Activated CD4-positive, alpha-beta T cell treated with anti-CD3 and anti-CD28 coated beads for 24 hours (primary cell): ENCODE measurements at places on chromosomes 3 and 15.

- no peak for DNase-seq
Observed at GRCh38 chr15:92128788-92129187, 264.9 kb upstream of the ST8SIA2 start.

GRCh38 chr3:161414907-161415306 lies 43.6 kb upstream of the SPTSSB start:
- DNase-seq = no peak

- no peak for DNase-seq
Observed at GRCh38 chr3:111769992-111770352, 89.1 kb upstream of the PHLDB2 start.

- no peak for DNase-seq
Observed at GRCh38 chr3:1381647-1382036, 288.8 kb downstream of the CNTN6 start.

DNA sequence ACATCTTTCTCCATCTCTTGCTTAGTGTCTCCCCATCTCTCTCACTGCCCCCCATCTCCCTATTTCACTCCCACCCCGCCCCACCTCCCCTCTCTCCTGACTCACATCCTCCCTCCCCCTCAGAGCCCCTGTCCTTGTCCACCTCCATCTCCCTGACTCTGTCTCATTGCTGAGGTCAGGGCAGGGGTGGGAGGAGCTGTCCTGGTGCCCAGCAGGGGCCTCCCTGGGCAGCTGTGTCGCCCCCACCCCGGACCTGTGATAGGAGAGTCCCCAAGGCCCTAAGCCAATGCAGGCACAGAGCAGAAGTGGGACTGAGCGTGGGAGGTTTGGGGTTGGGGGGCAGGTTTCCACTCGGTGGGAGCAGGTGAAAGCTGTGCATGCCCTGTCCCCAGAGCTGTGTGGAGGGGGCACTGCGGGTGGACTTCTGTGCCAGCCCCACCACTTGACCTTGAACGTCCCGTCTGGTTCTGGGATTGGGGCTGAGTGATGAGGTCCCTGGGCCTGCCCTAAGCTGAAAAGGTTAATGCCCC lies 210.8 kb downstream of the TBC1D2B start:
- no peak for DNase-seq

DNA sequence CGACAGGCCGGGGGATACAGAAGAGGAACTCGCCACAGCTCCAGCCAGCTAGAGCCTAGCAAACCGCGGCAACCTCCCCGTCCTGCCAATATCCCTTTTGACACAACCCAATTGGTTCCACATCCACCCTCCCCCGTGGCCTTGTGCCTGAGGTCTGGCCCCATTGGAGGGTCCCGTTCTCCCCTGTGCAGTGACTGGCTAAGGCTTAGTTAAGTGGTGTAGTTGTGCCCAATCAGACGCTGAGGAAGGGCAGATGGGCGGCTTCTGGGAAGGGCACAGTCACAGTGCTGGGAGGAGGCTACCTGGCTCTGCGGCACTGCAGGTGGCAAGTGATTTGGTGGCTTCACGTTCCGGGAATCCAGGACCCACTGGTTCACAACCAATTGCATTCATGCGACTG lies 78.6 kb downstream of the SNRK start:
- no peak for DNase-seq

GRCh38 chr3:60657972-60658371 lies 593.3 kb downstream of the FHIT start:
- no peak for DNase-seq

DNA sequence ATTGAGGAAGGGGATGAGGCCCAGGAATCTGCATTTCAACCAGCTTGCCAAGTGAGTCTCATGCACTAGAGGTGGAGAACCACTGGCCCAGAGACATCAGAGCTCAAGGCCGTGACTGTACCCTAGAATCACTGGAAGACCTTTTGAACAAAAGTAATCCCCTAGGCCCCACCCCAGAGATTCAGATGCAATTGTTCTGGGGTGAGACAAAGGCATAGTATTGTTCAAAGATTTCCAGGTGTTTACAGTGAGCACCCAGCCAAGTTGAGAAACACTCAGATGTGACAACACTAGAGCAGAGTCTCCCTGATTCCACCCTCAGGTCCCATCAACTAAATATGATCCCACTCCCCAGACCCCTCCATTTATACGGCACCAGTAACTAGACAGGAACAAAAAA lies 290.3 kb upstream of the TLE3 start:
- DNase-seq = no peak

- no peak for DNase-seq
Observed at GRCh38 chr3:113070681-113071113, 79.9 kb downstream of the GTPBP8 start.

GRCh38 chr3:86938416-86939105 lies 52.4 kb downstream of the VGLL3 start:
- DNase-seq = no peak

DNA sequence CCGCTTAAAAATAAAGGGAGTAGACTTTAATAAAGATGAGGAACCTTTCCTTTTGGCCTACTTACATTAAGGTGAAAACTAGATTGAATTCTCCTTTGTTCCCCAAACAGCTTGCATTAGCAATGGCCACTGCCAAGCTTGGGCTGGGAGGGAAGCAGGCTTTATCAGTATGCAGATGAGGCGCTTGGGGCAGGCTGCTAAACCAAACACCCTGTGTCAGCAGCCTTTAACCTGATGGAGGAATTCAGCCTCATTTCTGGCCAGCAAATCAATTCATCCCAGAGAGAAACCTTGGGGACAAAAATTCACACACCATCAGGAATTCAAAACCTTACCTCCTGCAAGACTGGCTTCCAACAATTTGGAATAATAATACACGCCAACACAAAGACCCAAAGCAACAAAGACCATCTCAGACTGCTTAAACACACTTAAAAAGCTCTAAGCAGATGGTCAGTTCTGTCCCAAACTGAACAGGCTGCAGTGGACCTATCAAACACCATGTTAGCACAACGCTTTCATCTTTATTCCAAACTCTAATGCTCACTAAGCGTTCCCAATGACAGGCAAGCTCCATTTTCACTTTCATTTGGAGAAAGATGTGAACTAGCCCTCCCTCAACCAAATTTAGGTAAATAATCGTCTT lies 255.1 kb upstream of the CMC1 start:
- DNase-seq = no peak

- no peak for DNase-seq
Observed at GRCh38 chr3:136860541-136860940, 1.5 kb upstream of the NCK1 start.

- DNase-seq = no peak
Observed at GRCh38 chr3:53218131-53218530, 37.7 kb downstream of the TKT start.

DNA sequence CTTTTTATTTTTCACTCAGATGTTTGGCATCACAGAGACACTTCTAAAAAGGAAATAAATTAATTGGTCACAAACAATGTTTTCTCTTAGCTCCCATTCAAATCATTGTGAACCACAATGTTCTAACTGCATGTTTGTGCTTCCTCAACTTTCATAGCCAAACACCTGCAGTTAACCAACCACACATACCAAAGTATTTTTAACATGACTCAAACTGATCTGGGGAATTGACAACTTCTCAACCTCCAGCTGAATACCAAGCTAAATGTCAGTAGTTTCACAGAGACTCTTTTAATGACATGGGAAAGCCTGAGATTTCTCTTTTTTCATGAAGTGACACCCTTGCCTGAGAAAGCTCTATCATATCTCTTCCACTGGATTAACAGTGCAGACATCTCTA lies 217.9 kb upstream of the MME start:
- no peak for DNase-seq

GRCh38 chr15:101280007-101280406 lies 2.7 kb upstream of the SELENOS start:
- no peak for DNase-seq

DNA sequence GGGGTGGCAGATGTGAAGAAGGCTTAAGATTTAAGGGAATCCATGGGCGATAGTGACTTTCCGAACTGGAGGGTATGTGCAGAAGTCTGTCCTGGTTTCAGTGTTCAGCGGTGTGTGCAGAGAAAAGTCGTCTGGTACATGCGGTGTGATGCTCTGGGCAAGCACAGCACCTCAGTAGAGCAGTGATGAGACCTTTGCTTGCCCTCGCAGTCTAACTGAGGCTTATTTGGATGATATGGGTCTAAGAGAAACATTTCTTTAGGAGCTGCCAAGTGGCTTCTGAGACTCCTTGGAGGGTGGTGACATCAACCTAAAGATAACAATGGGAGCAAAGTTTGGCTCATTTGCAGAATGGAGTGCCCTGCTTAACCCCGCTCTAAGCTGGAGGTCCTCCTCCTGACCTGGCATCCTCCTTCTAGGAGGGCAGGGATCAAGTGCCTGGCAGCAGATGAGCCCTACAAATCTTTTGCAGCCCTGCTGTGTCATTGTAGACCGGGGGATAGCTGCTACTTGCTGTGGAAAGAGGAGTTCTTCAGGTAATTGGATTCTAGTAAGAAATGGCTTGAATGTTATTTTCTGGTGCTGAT lies 228.1 kb upstream of the AZI2 start:
- no peak for DNase-seq

DNA sequence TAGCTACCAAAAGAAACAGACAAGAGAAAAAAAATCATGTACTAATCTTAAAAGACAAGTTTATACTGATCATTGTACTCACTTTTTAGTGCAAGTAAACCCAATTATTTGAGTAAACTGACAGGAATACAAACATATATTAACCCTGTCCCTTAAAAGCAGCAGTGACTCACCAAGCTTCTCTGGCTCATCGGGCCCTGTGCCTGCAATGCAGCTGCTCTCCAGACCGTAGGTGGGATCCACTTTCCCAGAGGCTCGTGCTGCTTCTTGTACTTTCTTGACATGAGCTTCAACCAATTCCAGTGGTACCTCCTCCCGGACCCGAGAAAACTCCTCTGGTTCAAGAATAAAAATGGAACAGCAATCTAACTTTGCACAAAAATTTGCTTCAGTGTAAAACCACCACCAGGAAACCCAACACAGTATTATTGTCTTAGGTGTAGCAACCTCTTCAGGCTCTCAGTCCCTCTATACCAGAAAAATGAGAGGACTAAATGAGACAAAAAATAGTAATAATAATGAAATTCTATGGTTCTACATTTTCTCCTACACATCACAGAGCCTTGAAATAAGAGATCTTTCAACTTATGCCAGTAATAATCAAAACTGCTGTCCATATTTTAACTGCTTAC lies 82.6 kb upstream of the CSPG5 start:
- DNase-seq = no peak

- DNase-seq = no peak
Observed at GRCh38 chr3:4498446-4498845, 5.3 kb downstream of the ITPR1 start.

DNA sequence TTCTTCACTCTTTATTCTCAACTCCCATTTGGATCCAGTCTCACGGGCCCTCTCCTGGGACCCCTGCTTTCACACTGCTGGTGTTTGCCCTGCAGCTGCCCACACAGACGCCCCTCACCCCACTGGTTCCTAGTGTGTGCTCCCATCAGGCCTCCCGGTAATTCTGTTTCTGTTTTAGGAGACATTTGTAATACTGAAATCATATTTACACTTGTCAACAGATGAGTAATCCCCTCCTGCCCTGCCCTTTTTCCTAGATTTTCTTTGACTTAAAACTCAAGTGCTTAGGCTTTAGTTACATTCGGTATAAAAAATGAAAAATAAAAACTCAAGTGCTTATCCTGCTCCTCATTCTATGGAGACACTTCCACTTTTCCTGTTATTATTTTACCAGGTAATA lies 18.4 kb upstream of the ABTB1 start:
- no peak for DNase-seq

- DNase-seq = no peak
Observed at GRCh38 chr3:177441813-177442646, 244.7 kb upstream of the TBL1XR1 start.

- DNase-seq = no peak
Observed at GRCh38 chr15:78306176-78306774, 6.9 kb upstream of the SKIC8 start.

- DNase-seq = no peak
Observed at GRCh38 chr3:98617841-98618240, 24.4 kb upstream of the CPOX start.

- no peak for DNase-seq
Observed at GRCh38 chr3:45966950-45967640, 23.8 kb downstream of the CXCR6 start.

DNA sequence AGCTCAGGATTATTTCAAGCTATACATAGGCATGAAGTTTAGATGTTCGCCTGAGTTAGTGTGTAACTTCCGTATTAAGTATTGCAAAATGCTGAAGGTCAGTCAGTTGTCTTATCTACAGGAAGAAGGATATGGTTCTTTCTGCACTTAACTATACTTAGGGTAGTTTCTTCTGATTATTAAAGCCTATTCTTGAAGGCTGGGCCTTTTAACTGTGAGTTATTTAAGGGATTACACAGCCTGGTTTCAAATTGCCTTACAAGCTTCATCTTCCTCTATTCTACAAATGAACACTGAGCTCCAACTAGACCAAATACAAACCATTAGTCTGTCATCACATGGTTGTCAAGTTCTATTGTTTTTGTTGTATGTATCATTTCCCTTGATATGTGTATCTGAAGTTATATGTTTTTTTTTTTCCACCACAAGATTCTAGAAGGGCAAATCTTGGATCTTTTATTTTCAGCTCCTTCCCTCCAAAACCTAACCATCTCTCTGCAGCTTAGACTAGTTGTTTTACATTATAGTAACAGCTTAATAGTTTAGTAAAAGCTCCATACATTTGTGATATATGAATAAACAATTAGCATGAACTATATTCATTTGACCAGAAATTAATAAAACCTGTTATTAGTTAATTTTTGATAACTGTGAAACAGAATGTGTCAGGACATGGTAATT lies 272.9 kb upstream of the KCNMB2 start:
- DNase-seq = no peak

DNA sequence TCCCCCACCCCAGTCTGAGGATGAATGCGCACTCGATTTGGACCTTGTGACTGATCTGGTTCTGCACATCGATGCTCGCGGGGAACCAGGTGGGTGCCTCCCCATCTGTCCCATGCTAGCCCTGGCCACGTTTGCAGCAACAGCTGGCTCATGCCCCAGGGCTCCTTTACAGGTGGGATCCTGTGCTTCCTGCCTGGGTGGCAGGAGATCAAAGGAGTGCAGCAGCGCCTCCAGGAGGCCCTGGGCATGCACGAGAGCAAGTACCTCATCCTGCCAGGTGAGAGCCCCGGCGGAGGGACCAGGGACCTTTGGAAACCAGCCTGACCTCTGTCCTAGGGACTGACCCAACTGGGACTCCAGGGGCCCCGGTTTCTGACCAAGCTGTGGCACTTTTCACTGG lies 44.3 kb downstream of the DHX30 start:
- DNase-seq = no peak

GRCh38 chr3:127678611-127679533 lies 6.1 kb downstream of the ABTB1 start:
- no peak for DNase-seq

- DNase-seq = no peak
Observed at GRCh38 chr3:111764645-111765091, 94.4 kb upstream of the PHLDB2 start.

GRCh38 chr15:43776718-43777266 lies at the start of gene ELL3:
Gene ELL3, minus strand, starts transcription at chr15:43776966. Its CDS starts 65 bp downstream, at chr15:43776901.
- DNase-seq = peak; percentile 73

- no peak for DNase-seq
Observed at GRCh38 chr3:71395927-71396695, 187.4 kb downstream of the FOXP1 start.

GRCh38 chr3:16081661-16082060 lies 92.8 kb upstream of the GALNT15 start:
- no peak for DNase-seq

- no peak for DNase-seq
Observed at GRCh38 chr3:137438561-137438960, 325.6 kb upstream of the SOX14 start.
